ENCODE measurements at places on chromosomes 16 and 17.

- DNase-seq, result no peak
Observed at GRCh38 chr16:10923650-10924214, 18.5 kb downstream of the DEXI start.

DNA sequence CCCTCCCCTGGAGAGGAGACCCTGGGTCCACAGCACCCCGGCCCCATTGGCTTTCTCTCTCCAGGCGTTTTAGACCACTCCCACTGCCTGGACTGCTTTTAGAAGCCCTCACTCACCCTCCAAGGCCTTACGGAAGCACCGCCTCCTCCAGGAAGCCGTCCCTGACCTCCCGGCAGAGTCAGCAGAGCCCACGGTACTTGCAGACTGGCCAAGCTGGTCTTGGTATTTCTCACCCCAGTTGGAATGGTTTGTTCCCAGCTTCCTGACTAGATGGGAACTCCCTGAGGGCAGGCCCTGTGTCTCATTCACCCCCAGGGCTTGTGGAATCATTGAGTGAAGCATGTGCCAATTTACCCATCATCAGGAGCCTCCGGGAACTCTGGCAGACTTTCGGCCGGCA lies 9.2 kb downstream of the SCGB1C2 start:
- no peak for DNase-seq

GRCh38 chr17:72565758-72566157 lies 444.9 kb downstream of the SOX9 start:
- no peak for DNase-seq

DNA sequence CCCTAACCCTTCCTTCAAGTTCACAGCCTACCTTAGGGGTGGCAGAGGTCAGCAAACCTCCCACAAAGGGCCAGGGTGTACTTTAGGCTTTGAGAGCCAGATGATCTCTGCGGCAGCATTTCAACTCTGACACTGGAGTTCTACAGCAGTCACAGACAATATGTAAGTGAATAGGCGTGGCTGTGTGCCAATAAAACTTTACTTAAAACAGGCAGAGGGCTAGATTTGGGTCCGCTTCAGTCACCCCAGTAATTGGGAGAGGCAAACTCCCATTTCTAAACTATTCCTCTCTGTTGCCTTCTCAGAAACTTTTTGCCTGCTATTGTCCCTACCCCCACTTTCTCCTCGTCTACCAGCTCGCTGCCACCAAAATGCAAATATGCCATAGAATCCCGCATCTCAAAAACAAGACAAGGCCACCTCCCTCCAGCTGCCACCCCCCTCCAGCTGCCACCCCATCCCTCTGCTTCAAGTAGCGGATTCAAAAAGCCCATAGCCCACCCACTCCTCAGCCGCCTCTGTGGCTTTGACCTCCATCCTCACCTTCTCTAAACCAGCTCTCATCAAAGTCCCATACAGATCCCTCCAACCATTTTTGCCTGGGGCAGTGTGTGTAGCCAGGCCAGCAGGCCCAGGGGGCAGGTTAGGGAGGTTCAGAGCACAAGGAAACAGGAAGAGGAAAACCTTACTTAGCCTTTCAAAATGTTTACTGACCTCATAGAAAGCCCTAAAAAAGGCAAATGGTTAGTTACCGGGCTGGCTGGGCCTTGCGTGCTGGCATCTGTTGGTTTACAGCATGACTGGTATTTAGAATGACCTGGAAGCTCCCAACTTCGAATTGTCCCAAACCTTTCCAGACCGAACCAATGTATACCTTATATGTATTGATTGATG lies 19.9 kb upstream of the DNAH17 start:
- DNase-seq, result no peak

DNA sequence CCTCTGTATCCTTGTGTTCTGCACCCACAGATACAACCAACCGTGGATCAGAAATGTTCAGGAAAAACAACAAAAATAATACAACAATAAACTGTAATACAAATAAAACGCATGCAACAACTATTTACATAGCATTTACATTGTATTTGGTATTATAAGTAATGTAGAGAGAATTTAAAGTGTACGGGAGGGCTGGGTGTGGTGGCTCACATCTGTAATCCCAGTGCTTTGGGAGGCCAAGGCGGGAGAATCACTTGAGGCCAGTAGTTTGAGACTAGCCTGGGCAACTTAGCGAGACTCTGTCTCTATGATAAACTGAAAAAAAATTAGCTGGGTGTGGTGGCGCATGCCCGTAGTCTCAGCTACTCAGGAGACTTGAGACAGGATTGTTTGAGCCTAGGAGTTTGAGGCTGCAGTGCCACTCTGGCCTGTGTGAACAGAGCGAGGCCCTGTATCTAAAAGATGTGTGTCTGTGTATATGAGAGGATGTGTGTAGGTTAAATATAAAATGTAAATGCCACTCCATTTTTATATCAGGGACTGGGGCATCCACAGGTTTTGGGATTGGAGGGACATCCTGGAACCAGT lies 13.3 kb downstream of the SEC14L1 start:
- DNase-seq, result no peak

DNA sequence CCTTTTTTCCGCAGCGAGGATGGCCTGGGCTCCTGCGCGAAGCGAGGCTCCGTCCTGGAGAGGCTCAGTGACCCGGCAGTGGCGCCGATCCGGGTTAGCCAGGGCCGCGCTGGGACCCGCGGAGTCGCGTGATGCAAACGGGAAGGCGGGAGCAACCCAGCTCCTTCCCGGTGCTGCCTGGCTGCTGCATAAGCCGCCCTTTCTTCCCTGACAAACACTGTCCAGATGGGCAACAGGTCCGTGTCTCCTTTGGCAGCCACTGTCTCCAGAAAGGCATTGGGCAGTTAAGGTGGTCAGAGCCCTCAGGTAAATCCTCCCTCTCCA lies 21.8 kb upstream of the ZNHIT3 start:
- DNase-seq, result no peak

- no peak for DNase-seq
Observed at GRCh38 chr16:16041196-16041892, 91.9 kb downstream of the ABCC1 start.

DNA sequence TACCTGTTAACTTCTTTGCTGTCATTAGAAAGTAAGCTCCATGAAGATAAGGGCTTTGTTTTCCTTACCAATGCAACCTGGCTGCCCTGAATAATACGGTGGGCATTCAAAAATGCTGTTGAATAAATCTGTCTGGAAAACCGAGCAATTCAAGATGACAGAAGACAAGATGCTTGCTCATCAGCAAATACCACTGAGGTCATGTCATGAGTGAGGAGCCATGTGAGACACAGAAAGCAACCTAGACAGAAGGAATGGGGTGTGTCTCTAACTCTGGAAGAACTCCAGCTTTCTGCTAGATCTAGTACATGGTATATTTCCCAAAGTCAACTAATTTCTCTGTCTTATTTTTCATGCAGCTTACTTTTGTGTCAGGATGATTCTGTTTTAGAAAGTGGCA lies 64.2 kb downstream of the STH start:
- no peak for DNase-seq

DNA sequence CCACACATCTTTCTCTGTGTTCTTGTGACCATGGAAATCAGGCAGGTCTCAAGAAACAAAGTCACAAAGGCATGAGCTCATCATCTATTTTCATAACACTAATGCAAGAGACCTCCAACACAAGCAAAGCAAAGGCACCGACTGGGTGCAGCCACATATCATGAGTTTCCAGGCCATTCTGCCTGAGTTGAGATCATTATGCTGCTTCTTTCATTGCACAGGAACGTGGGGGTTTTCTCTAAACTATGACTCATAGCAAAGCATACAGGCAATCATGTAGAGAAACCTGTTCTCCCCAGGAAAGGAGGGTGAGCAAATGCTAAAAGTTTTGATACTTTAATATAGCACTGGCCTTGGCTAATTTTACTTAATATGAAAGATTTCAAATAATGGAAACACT lies 60.7 kb downstream of the GRIN2A start:
- no peak for DNase-seq

DNA sequence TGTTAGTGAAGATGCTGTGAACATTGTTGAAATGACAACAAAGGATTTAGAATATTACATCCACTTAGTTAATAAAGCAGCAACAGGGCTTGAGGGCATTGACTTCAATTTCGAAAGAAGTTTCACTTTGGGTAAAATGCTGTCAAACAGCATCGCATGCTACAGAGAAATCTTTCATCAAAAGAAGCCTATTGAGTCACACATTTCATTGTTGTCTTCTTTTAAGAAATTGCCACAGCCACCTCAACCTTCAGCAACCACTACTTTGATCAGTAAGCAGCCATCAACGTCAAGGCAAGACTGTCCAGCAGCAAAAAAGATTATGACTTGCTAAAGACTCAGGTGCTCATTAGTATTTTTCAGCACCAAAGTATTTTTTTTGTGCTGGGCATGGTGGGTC lies 13.2 kb upstream of the MAP2K6 start:
- DNase-seq, result no peak

All from right kidney (tissue), 9 donors.